ENCODE measurements at places on chromosomes 11 and 22.

GRCh38 chr22:25900390-25900789 lies 158.4 kb downstream of the MYO18B start:
- DNase-seq, result no peak

GRCh38 chr11:71458146-71459070 lies 5.4 kb downstream of the NADSYN1 start:
- no peak for DNase-seq

DNA sequence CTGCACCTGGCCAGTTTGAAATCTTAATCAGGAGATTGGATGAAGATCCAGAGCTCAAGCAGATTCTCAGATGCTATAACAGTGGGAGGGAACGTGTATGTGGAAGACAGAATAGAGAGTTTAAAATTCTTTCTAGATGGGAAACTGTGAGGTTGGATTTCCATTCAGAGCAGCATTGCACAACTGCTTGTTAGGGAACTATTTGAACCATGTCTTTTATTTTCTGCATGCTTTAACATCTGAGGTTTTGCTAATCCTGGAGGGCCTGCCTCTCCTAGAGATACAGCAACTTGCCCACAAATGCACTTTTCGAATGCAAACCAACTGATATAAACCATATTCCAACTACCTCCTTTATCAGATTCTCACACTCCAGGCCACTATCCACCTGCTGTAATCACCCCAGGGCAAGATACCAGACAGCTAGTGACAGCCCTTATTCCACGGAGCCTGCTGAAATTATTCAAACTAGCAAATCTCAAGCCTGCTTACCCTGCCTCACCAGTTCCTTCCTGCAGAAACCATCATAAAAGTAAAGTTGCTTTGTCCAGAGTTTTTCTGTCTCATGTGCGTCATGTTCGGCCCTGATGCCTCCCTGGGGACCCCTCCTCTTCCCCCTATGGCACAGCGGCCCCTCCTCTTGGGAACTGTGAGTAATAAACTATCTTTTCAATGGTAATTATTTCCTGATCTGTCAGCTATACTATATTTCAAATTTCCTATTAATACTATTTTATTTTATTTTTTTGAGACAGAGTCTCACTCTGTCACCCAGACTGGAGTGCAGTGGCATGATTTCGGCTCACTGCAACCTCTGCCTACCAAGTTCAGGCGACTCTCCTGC lies 18.4 kb upstream of the SEC14L4 start:
- no peak for DNase-seq

DNA sequence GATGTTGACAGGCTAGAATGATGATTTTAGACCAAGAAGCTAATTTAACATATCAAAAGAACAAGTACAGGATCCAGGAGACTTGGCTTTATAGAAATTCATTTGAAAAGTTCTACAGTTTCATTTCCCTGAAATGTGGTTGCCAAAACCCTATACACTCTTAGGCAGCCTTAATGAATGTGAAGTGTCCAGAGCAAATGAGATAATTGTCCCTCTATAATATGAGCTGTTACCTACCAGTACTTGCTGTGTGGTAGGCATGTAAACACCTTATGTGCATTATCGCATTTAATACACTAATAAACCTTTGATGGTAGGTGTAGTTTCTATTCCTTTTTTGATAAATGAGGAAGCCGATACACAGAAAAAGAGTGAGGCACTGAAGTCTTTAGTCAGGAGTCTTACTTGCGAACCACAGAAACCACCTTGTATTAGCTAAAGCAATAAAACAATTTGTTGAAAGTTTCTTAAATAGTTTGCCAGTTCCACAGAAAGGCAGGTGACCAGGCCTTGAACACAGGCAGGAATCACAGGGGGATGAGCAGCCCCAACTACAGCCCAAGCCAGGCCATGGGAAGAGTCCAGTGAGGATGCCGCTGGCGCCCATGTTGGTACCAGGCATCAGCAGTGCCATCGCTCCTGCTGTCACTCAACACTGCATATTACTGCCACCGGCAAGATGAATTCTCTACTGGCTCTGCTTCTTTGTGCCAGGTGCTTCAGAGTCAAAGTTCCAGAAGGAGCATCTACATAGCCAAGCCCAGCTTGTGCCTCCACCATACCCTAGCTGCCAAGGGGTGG lies 81.7 kb downstream of the SWAP70 start:
- peak; percentile 67 for DNase-seq

- no peak for DNase-seq
These were observed 53.6 kb downstream of the BCR start for GRCh38 chr22:23233752-23234408.

DNA sequence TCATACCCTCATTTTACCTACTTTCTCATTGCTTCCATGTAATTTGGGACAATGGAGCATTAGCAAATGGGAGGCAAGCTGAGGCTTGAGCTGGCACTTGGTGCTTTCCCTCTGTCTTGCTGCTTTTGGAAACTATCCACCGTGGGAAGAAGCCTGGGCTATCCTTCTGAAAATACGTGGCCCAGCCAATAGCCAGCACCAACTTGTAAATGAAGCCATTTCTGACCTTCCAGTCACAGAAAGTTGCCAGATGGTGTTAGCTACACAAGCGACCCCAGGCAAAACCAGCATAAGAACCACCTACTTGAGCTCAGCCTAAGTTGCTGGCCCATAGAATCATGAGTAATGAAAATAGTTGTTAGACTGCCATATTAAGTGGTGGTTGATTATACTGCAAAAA lies 18.5 kb upstream of the SPON1 start:
- no peak for DNase-seq

GRCh38 chr11:72576661-72577060 lies 97.6 kb downstream of the PDE2A start:
- no peak for DNase-seq

- no peak for DNase-seq
These were observed 15.5 kb downstream of the OR6Q1 start for GRCh38 chr11:58046231-58046630.

DNA sequence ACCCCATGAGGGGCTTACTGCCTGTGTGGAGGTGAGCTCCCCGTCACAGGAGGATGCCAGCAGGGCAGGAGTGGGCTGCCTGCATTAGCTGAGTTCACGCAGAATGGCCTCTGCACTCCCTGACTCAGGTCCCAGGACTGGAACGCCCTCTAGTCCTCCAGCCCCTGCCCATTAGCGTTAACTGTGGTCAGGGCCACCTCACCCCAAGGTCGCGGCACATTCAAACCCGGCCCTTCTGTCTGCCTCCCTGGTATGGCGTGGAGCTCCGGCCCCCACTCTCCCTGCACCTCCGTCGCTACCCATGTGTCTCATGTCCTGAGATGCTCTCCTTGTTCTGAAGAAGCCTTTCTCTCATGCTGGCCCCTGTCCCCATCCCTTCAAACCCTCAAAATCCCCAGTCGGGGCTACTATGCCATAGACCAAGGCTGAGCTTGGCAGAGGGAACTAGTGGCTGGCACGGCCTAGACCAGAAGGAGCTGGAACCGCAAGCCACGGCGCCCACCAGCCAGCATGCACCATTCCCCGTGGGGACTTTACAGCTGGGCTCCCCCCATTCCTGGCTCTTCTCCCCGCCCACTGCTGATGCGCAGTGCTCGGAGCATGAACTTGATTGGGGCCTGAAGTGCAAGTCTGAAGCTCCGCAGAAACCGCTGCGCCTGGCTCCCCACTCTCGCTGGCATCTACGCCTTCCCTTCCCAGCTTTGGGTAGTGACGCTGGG lies 79.5 kb upstream of the RTL6 start:
- no peak for DNase-seq

Measured in common myeloid progenitor, CD34-positive (primary cell).